ENCODE measurements at places on chromosomes 16 and 17. TPM values are rescaled to one million over a fixed set of nuclear protein-coding genes. Genes with fewer than 3 reads are reported as not detected.

CMTM4 gene
- total RNA-seq, result 29.2 TPM

CD300A gene
- total RNA-seq, result 0.12 TPM

GSDMA gene
- total RNA-seq, result not detected

CD7 gene
- not detected for total RNA-seq

IL4R gene
- total RNA-seq, result 37.0 TPM

SLC52A1 gene
- total RNA-seq, result 1.2 TPM

PLA2G10 gene
- total RNA-seq, result 0.27 TPM
